ENCODE measurements at places on chromosomes 3 and 15.

- no peak for DNase-seq
Observed at GRCh38 chr3:39869890-39870289, 60.5 kb downstream of the MYRIP start.

GRCh38 chr3:27880969-27881892, 159.1 kb upstream of the EOMES start:
- DNase-seq = peak; percentile 45

DNA sequence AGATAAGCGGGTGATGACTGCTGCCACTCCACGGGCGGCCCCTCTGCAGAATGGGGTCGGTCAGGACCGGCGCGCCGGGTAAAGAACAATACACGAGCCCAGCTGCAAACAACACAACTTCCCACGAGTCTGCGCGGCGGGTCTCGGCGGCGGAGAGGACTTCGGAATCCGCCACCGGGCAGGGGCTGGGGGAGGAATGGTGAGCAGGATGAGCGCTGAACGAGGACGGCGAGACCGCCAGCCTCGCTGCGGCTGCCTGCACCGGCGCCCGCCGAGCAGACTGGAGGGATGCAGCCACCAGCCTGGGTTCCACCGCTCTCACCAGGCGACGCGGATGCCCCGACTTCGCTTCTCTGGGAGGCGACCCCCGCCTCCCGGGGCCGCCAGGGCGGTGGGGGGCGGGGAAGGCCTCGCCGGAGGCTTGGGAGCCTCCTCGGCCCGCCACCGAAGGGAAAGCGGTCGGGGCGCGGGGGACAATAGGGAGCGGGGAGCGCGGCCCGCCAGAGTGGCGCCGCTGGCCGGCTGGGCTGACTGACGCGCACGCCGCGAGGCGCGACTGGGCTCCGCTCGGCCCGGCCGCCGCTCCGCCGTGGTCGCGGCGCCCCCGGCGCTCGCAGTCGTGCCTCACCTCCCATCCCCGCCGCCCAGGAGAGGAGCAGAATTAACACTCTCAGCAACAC, 515 bp downstream of the ADAM10 start:
- peak; percentile 14 for DNase-seq

- DNase-seq = no peak
Observed at GRCh38 chr3:81545572-81545971, 215.9 kb downstream of the GBE1 start.

GRCh38 chr15:30889196-30889595, 14.5 kb upstream of the FAN1 start:
- DNase-seq = no peak

DNA sequence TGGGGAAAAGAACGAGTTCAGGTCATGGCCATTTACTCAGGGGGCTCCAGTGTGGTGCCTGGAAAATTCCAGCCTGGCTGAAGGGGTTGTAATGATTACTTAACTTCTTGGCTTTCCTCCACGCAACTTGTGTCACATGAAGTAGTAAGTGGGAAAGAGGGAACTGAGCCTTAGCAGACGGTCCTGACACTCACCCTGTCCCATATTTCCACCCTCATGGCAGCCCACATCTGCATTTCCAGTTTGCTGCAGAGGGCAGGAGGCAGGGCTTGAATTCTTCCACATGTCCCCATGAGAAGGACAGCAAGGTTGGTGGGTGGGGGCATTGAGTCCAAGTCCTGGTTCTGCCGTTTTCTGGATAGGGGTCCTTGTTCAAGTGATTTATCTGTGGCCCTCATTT, 7.8 kb upstream of the CAMP start:
- no peak for DNase-seq

DNA sequence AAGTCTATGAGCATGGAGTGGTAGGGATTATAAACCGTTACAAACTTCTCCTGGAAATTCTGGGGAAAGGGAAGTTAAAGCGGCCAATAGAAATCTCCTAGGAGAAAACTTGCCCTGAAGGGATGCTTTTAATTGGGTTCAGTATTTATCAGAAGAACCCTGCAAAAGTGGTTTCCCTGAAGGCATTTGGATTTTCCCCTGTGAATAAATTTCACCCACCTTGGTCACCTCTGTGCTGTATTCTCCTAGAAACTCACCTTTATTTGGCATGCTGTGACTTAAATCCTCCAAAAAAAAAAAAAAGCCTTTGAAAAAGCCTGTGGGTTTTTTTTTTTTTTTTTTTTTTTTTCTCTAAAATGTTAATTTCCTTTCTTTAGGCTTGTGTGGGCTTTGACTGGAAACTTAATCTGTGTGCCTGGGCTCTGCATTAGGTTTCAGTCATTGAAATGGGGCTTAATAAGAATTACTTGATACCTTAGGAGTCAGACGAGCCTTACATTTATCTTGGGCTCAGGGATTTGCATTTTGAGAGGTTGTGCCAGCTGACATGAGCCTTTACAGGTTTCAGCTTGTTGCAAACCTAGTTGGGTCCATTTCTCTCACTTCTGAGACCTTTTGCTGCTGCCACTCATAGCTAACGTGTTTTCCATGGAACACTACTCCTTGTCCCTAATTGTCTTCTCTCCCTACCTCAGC, 22.0 kb downstream of the TGFBR2 start:
- no peak for DNase-seq

GRCh38 chr3:56616478-56617006, 59.6 kb downstream of the CCDC66 start:
- DNase-seq = no peak

- no peak for DNase-seq
Observed at GRCh38 chr15:26883466-26883865, 16.6 kb downstream of the GABRA5 start.

- no peak for DNase-seq
Observed at GRCh38 chr15:74196175-74196574, 6.4 kb downstream of the STRA6 start.
